Natural killer cell treated with Interleukin-12 subunit alpha and Interleukin-12 subunit beta and Interleukin-15 and Interleukin-18, amount 100 ng/mL, for 72 hours (primary cell): ENCODE measurements at places on chromosomes 4 and X.

GRCh38 chrX:40244980-40245379 lies 147.2 kb upstream of the BCOR start:
- no peak for DNase-seq

GRCh38 chr4:13464973-13465372 lies 19.2 kb downstream of the RAB28 start:
- DNase-seq, result no peak

DNA sequence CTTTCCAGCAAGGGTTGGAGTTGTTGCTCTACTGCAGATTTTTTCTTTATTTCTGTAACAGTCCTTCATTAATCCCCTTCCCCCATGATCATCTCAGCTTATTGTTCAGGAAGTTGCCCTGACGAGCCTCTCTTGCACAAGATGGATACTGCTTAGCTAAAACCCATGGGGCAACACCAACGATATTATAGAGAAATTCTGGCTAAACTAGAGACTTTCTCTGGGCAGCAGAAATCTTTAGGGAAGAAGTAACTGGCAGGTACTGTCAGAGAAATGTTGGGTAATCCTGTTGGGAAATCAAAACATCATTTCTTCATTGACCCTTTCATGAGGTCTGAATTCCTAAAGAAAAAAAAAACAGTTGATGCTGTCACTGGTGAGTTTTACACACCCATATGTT lies 921.3 kb downstream of the NLGN4X start:
- DNase-seq, result no peak

DNA sequence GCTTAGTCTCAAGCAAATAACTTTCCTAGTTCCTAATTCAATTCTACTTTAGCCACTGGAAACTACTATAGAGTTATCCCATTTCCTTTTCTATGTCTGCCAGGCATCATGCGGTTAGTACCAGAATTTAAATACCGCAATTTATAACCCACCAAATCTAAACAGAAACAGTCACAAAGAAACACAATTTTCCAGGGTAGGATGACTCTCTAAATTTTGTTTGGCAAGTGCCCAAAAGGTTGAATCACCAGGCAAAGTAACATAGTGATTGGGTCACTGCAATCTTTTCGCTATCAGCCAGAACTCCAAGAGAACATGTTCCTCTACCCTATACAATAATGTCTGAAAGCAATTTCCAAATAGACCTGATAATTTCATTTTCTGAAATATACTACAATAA lies 240.2 kb upstream of the GRIA3 start:
- DNase-seq, result no peak

- no peak for DNase-seq
Observed at GRCh38 chr4:97548943-97549583, 594.2 kb downstream of the STPG2 start.

- no peak for DNase-seq
Observed at GRCh38 chr4:142396279-142396678, 449.8 kb downstream of the INPP4B start.

- no peak for DNase-seq
Observed at GRCh38 chr4:57191523-57192034, 81.4 kb upstream of the IGFBP7 start.

- DNase-seq, result no peak
Observed at GRCh38 chrX:118370921-118371624, 25.2 kb downstream of the WDR44 start.

- DNase-seq, result no peak
Observed at GRCh38 chr4:71081192-71081591, 87.7 kb downstream of the DCK start.

- no peak for DNase-seq
Observed at GRCh38 chrX:63754136-63754859, 30.7 kb downstream of the ARHGEF9 start.

DNA sequence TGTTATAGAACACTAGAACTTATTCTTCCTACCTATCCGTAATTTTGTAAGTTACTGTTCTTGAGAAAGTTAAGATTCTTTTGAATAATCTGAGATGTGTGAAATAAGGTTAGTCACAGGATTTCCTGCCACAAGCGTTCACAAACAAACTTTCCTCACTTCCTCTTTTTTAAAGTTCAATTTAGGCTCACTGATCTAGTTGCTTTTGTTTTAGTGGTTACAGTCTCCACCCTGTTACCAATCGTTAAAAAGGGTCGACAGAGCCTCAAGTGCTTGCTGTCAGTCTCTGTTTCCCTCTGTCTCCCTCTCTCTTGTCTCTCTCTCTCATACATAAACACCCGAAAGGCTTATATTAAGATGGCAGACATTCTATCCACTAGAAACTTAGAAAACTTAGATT lies 35.9 kb upstream of the STK26 start:
- DNase-seq, result no peak

- no peak for DNase-seq
Observed at GRCh38 chr4:10944321-10944720, 259.8 kb upstream of the CLNK start.
